Tibial nerve (tissue), 4 donors: ENCODE measurements at places on chromosomes 1 and 21.

DNA sequence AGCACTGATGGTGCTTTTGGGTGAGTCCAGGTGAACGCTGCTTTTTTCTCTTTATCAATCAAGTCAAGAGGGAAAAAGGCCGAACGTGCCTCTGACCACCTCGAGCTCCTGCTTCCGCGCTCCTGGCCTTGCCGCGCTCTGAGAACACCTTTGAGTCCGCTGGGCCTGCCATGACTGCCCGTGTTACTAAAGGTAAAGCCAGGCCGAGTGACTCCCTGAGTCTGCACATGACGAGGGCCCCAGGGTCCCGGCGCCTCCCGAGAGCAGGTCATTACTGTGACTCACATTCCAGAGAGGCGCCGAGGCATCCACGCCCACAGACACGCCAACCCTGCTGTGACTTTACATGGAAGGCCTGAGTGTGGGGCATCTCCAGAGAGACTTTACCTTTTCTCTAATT lies 11.1 kb downstream of the POFUT2 start:
- peak; percentile 10 for DNase-seq

DNA sequence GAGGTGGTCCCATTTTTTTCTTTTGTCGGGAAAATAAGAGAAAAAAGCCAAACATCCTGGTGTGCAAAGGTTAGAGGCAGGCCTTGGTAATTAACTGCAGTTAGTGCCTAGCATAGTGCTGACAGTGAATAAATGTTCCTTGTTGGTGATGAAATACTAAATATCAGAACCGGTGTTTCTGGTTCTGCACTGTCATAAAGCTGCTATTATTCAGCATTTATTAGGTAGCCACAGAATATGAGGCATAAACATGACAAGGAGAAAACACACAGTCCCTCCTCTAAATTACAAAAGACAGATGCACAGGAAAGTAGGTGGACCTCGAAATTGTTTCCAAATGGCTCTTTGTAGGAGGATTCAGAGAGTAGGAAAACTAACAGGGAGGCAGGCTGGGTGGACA lies 122.0 kb upstream of the ADGRL2 start:
- no peak for DNase-seq

DNA sequence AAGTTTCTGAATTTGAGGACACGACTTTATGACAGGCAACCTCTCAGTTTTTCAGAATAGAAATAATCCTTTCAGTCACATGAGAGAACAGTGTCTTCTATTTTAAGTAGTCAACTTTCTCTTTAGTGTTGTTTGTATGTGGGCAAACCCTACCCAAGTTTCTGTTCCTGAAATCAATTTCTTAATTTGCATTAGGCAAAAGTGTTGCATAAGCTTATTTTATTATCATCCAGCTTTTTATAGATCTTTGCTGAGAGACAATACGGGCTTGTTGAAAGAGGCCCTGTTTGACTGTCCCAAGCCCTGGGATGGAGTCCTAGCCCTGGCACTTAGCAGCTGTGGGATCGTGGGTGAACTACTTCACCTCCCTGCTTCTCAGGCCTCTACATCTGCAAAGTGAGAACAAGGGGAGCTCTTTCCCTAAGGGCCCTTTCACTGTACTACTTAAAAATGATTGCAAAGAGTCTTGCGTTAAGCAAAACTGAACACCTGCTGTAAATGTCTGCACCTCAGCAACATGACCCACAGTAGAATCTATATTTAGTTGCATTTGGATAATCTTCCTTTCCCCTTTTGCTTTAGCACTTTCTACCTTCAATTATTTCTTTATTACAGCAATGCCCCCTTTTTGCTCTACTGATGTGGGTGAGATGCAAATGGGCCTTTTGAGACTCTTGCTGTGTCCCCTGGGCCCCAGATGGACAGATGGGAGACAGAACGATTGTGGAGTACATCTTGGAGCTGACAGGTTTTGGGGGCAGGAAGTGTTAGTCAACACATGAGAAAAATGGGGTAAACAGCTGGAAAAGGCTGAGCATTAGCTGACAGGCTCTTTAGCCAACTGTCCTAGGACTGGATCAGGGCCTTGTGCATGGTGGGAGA lies 41.0 kb upstream of the SCAF4 start:
- no peak for DNase-seq

GRCh38 chr1:39395357-39395831 lies 96.0 kb upstream of the BMP8A start:
- no peak for DNase-seq

DNA sequence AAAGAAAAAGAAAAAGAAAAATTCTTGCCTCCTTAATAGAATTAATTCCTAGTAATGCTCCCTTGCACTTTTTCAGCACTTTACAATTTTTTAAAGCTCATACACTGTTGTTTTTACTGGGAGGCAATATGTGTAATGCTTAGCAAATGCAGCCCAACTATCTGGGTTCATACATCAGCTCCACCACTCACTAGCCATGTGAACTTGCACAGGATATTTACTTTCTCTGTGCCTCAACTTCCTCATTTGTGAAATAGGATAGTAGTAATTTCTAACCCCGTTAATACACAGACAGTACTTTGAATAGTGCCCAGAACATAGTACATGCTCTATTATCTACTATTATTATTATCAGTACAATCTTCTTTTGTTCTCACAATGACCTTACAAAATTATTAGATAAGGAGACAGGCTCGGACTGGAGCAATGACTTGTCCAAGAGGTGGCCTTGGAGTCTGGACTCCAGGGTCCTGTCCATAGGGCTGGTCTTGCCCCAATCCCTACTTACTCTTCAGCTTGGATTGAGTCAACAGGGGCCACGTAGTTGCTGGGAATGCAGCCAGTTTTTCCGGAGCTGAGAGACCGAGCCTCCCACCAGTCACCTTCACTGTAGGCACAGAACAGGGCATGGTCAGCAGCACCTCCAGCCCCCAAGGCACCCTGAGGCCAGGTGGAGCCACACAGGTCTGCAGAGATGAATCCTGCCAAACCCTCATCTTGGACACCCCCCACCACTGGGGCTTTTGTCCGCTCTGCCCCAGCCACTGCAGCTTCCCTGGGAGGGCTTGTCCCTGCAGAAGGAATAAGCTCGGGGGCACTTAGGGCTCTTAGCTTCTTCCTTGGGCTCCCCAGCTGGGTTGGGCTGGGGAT lies 13.7 kb downstream of the FGR start:
- no peak for DNase-seq

DNA sequence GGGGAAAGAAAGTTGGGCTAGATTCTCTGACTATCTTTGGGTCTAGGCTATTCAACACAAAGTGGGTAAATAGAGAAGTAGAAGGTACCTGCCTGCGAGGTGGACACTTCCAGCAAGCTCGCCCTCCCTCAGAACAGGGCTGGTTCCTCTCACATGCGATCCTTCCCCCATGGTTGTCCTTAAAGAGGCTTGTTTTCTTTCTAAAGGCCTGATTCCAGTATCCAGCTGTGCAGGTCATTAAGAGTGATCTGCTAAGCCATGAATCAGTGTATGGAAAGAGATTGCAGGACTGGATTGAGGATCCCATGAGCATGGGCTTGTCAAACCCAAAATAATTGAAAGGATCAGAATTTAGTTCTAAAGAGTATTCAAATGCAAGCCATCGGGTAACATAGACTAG lies 189.0 kb downstream of the URB2 start:
- DNase-seq = no peak

- DNase-seq = no peak
Measured at GRCh38 chr1:162389021-162389818, 7.7 kb downstream of the C1orf226 start.

- no peak for DNase-seq
Measured at GRCh38 chr1:162191396-162192305, 122.2 kb downstream of the NOS1AP start.

GRCh38 chr1:194369060-194369459 lies 1182.6 kb upstream of the B3GALT2 start:
- no peak for DNase-seq

GRCh38 chr1:231021540-231022031 lies 18.5 kb downstream of the FAM89A start:
- no peak for DNase-seq

- DNase-seq = no peak
Measured at GRCh38 chr21:16058896-16059295, 329.1 kb downstream of the USP25 start.

GRCh38 chr1:25184001-25184762 lies 48.1 kb downstream of the SYF2 start:
- DNase-seq = no peak

DNA sequence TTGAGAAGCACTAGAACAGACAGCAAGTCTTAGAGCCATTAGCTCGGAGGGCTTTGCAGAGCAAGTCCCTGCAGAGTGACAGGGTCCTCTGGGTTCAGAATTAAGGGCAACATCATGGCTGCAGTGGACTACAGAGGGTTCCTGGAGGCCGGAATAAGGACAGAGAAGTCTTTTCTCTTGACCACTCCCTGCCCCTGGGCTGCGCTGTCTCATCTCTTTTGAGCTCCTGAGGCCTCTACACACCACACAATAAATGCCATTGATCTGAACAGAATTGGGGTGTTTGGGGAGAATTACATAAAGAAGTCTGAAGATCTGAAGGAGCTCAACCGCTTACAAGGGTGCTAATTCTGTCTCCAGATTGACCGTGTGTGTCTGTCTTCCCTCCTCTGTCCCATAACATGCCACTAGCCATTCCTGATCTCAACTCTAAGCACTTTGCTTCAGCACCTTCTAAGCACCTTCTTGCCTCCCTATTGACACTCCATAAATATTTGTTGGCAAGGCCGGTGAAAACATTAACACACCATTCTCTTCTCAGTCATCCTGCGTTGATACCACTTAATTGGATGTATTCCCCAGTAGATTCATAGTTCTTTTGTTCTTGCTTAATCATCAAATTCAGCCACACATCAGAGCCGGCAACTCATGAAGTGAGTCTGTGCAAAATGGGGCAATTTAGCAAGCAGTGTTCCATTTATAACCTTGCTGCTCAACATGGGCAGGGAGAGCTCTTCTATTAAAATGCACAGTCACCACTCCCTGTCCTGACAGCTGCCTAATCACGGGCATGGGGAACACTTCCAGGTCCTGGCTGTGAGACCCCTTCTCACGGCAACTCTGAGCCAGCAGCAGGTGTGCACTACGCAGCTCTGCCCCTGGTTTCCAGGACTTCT lies 49.7 kb downstream of the NMNAT2 start:
- no peak for DNase-seq

GRCh38 chr1:97423403-97423802 lies 497.4 kb downstream of the DPYD start:
- no peak for DNase-seq

- DNase-seq = peak; percentile 25
Measured at GRCh38 chr1:16318555-16318954, 33.7 kb downstream of the FBXO42 start.

- no peak for DNase-seq
Measured at GRCh38 chr1:6082430-6082971, 36.8 kb downstream of the KCNAB2 start.

- no peak for DNase-seq
Measured at GRCh38 chr1:196669051-196669450, 17.2 kb downstream of the CFH start.

DNA sequence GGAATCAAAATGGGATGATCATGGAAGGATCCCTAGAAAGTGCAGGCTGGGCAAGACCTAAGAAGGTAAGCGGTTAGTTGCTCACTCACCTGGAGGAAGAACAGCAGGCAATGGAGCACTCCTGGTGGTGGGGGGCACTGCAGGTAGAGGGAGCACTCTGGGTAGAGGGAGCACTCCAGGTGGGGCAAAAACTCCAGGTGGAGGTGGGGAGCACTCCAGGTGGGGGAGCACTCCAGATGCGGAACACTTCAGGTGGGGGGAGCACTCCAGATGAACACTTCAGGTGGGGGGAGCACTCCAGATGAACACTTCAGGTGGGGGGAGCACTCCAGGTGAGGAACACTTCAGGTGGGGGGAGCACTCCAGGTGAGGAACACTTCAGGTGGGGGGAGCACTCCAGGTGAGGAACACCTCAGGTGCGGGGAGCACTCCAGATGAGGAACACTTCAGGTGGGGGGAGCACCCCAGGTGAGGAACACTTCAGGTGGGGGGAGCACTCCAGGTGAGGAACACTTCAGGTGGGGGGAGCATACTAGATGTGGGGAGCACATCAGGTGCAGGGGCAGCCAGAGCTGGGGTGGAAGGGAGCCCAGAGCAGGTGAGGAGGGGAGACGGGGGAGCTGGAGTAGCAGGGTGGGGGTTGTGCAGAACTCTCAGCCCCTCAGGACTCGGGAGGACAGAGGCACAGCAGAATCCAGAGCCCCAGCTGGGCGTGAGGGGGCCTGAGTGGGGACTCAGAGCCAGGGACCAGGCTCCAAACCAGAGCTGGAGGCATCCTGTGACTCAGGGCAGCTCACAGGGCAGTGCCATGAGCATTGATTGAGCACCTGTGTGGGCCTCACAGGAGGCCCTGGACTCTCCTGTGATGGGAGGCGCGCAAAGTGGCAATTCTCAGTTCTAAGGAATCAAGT lies 37.7 kb upstream of the COL6A1 start:
- no peak for DNase-seq

DNA sequence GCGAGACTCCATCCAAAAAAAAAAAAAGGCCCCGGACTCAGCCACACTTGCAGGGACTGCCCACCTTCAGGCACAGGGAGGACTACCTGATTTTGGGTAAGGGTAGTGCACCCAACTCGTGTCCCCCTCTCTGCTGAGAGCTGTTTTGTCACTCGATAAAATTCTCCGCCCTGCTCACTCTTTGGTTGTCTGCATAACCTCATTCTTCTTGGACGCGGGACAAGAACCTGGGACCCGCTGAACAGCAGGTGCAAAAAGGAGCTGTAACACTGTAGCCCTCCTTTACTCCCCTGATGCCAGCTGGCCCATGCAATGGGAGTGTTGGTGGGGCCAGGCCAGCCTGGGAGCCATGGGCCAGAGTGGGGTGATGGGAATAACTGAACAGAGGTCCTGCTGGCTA lies 10.6 kb downstream of the S100B start:
- DNase-seq = no peak

DNA sequence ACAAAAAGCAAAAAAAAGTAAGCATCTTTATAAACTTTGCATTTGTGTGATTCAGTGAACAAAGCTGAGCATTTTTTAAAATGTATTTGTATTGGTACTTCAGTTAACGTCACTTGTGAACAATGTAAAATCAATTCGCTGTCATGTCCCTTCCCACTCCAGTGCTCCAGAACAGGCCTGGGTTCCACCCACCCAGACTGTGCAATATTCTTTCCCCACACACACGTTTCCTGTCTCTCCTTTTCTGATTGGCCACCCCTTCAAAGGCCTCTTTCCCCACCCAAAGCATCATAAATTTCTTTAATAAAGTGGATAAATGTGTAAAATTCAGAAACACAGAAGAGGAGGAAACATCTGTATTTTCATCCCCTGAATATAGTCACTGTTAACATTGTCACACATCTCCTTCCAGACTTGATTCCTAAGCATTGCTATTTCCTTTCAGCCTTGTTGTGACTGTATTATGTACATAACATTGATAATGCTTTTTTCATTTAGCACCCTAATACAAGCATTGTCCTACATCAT lies 12.0 kb downstream of the CLEC20A start:
- DNase-seq = no peak
